Osteoblast (primary cell): ENCODE measurements at places on chromosomes 7 and 10. TPM values are rescaled to one million over a fixed set of nuclear protein-coding genes. Genes with fewer than 3 reads are reported as not detected.

Gene NCAPG2
- total RNA-seq, result 8.0 TPM in 2 replicates

Gene GRM3
- total RNA-seq, result not detected in 2 replicates

Gene HOXA13
- total RNA-seq, result 6.2 and 8.0 TPM in 2 replicates

- DNase-seq, result peak; percentile 73
Observed at GRCh38 chr7:114081606-114082425, 163.0 kb upstream of the PPP1R3A start.

DNA sequence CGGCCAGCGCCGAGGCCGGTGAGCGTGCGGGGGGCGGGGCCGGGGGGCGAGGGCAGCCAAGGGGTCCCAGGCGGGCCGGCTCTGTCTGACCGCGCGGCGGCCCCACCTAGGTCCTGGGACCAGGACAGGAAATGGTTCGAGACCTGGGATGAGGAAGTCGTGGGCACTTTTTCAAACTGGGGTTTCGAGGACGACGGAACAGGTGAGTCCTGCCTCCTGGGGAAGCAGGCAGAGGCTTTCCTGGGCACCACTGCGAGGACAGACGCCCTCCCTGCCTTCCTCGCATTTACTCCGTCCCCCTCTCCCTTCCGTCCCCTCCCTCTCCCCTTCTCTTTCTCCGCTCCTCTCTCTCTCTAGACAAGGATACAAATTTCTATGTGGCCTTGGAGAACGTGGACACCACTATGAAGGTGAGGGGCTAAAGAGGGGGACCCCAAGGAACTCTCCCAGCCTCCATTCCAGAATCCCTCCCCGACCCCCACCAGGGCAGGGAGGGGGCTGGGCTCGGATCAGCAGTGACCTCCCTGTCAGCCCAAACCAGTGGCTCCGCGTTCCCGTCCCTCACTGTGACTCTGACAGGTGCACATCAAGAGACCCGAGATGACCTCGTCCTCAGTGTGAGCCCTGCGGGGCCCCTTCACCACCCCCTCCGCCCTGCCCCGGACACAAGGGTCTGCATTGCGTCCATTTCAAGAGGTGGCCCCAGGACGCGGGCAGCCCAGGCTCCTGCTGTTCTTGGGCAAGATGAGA is 2.6 kb upstream of the MUC12 start:
- peak; percentile 86 for DNase-seq

DNA sequence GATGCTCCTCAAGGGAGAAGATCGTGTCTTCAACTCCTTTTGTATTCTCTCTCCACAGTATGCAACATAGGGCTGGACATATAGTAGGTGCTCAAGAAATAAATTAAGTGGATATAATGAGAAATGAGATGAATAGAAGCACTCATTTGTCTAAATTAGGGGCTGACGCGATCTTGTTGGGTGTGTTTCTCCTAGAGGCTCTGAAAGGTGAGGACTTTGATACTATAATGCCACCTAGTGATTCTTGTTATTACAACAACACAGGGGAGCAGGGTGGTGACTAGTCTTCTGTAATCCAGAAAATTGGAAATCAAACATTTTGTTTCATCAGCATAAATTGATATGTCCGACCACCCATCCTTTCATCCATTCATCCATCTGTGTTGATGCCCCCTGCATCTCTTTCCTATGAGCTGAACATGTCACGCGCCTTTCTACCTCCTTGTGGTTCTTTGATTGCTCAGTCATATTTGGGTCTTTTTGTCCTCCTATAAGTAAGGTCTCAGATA is 3.5 kb upstream of the CFAP58 start:
- DNase-seq, result peak; percentile 78

- no peak for DNase-seq
Observed at GRCh38 chr7:51472873-51473272, 156.3 kb upstream of the COBL start.

Gene ASZ1
- not detected in 2 replicates for total RNA-seq

Gene ZKSCAN1
- 46.0 and 46.3 TPM in 2 replicates for total RNA-seq

- no peak for DNase-seq
Observed at GRCh38 chr7:19133886-19134285, 11.3 kb downstream of the FERD3L start.

- DNase-seq, result no peak
Observed at GRCh38 chr10:29256586-29256985, 32.3 kb upstream of the LYZL1 start.

Gene MDFIC
- total RNA-seq, result 68.8 and 81.3 TPM in 2 replicates

- no peak for DNase-seq
Observed at GRCh38 chr7:157793973-157794745, 457.4 kb downstream of the DNAJB6 start.

- DNase-seq, result peak; percentile 73
Observed at GRCh38 chr7:618539-619367, 99.1 kb upstream of the PDGFA start.

Gene FAM13C
- total RNA-seq, result 6.2 and 6.5 TPM in 2 replicates

Gene IKZF1
- under 0.01 TPM in 1 of 2 replicates, not detected in the other for total RNA-seq

- peak; percentile 73 for DNase-seq
Observed at GRCh38 chr10:112446055-112446854, 459 bp downstream of the ZDHHC6 start.
